ENCODE measurements at places on chromosomes 12 and 14.
A peak's percentile ranks its signal among the peaks of the same experiment; 100 is the strongest.

- no peak for DNase-seq
These were observed 76.9 kb upstream of the OTX2 start for GRCh38 chr14:56887216-56887615.

DNA sequence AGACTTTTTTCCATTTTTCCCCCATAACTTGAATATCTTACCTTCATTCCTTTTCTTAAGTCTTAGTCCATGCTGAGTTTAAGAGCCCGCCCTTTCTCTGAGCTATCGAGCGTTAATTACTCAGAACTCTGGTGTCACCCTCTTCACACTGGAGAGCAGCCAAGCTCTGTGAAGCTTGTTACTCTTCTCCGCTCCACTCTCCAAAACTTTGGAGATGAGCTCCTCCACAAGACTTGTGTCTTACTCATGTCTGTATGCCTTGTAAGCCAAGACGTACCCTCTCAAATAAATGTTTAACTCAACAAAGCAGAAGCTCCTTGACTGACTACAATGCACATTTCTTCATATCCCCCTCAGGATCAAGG lies 54.7 kb downstream of the DICER1 start:
- DNase-seq = no peak

DNA sequence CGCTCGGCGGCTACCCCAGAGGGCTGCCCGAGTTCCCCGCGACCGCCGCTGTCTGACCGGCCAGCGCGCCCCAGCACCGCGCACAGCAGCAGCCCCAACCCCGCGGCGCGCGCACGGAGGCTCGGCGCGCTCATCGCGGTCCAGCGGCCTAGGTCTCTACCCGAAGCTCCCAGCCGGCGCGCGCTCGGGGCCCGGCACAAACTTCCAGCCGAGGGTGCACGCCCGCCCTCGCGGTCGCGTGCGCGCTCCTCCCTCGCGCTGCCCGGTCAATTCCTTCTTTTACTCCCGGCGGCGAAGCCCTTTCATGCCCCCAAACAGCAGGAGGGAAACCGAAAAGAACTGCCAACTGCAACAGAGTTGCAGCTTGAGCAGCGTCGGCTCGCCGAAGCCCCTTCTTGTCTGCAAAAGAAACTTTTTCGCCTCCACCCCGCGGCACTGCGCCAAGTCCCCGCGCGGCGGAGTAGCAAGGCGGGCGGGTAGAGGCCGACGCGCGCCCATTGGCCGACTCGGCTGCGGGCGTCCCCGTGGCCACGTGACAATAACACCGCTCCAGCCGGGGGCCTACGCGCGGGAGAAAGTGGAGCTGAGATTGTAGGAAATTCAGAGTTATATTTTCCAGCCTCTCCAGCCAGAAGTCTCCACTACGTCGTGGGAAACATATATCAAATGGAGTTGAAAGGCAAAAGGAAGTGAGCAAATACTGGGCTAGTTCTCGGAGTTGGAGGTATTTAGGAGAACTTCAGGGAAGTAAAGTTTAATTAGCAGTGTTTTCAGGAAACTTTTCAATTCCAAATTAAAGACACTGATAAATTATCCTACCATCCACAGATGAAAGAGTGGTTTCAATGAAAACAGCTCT lies at the start of gene LRIG3:
Gene LRIG3 (minus strand): TSS at position 403 of the 859 bp plus-strand sequence. CDS start 269 bp downstream, at position 134.
- DNase-seq = peak; percentile 46

DNA sequence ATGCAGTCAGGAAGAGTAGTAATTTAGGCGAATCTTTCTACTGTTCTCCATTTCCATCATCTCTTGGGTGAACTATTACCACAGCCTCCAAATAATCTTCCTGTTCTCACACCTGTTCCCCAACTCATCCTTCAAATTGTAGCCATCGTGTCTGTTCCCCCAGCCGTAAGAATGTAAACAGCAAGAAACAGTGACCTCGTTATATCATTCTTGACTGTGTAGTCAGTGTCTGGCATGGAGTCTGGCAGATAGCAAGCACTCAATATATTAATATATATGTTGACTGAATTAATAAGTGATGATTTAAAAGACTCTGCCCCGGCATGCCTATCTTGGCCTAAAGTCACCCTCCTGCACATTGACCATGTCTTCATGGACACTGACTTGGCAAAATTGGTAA lies 20.3 kb downstream of the PDE6H start:
- DNase-seq = no peak

DNA sequence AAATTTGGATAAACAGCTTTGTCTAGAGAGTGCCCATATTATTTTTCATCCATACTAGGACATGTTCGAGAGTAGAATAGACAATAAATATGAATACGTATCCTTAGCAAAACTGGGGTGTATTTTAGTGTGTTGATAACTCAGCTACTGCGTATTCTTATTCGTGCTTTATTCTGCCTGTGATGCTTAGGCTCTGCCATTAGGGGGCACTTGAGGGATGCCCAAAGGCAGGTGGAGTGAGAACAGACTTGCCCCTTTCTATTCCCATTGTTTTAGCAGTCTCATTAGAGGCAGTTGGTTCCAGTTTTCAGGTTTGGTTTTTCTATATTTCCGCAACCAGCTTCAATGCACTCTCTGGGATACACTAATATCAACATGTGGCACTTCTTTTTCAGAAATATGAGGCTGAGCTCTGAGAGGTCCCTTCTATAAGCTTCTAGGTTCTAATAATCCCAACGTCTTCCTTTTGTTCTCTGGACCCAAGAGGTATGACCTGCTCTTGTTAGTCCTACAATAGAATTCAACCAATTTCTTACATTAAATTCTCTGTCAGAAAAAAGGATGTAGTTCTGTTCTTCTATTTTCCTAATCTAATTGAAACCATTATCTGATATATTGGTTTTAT lies 985.7 kb upstream of the FBXO33 start:
- DNase-seq = peak; percentile 21

DNA sequence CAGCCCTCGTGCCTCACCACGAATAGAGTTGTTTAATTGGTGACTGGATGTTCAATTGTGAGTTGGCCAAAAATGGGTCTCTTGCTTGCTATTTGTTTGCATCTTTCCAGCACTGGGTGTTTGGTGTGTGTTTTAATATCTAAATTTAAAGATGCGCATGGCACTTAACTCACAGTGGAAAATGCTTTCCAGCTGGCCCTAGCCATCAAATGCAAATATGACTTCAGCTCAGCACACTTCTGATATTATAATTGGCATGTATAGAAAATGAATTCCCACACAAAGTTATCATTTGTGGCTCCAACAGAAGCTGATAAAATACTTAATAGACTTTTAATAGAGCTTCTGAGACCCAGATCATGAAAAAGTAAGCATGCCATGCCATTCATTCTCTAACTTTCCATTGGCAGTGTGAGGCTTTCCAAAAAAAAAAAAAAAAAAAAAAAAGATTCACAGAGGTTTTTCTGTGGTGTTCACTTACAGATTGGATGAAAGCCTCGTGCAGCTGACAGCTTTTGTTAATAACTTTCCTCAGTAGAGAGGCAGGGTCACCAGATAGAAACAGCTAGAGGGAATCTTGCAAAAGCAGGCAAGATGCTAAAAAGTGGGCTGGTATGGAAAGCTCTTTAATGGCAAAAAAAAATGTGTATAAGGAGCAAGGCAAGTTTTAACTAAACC lies 425.2 kb downstream of the GALC start:
- DNase-seq = no peak

GRCh38 chr12:52053536-52054209 lies 2.4 kb downstream of the NR4A1 start:
- DNase-seq = no peak

DNA sequence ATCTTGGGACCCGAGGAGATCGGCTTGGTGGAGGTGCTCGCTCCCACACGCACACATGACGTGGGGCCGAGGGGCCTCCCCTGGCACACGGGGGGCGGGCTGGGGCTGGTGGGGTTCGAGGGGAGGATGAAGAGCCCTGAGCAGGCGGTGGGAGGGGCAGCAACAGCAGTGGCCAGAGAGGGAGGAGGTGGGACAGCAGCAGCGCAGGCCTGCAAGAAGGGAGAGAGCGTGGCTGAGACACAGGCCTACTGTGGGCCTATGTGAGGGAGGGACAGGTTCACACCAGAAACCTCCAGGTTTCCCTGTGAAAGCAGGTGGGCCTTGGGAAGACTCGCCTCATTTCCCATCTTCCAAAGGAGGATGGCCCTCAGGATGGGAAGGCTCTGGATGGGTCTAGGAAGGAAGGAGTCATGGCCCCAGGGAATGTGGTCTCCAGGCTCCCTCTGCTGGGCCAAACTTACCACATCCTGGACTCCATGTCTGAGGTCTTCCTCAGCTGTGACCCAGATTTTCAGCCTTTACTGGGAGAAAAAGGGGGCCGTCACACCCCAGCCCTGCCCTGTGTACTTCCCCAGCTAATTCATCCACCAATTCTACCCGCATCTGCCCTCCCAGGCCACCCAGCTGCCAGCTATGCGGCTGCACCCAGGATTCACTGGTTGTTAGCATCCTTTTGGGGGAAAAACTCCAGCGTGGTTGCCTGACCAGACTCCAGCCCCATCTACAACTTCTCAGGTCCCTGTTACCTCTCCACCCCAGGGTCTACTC lies 2.8 kb downstream of the PIANP start:
- peak; percentile 51 for DNase-seq

- no peak for DNase-seq
These were observed 4.3 kb downstream of the GRIP1 start for GRCh38 chr12:66674495-66675122.

DNA sequence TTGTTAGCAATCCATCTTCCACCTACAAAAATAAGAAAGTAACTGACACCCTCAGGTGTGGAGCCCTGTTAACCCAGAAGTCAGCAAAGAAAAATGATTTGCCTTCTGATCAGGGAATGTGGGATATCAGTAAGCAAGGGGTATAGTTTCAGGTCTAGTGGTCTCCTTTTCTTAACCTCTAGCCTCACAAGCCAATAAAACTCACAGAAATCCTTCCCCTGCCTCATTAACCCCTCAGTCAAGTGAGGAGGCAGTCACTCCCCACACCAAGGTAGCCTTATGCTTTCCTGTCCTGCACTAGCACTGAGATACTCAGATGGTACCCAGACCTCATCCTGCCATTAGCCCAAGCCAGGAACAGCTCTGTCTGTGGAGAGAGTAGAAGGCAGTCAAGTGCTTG lies 103.4 kb upstream of the VASH1 start:
- DNase-seq = no peak

Measured in activated CD4-positive, alpha-beta T cell treated with anti-CD3 and anti-CD28 coated beads for 36 hours (primary cell).